Activated T-cell treated with anti-CD3 and anti-CD28 coated beads, Interleukin-2, amount 50 U/mL, for 72 hours (primary cell): ENCODE measurements at places on chromosomes 11 and 22. TPM values are rescaled to one million over a fixed set of nuclear protein-coding genes. Genes with fewer than 3 reads are reported as not detected.

DNA sequence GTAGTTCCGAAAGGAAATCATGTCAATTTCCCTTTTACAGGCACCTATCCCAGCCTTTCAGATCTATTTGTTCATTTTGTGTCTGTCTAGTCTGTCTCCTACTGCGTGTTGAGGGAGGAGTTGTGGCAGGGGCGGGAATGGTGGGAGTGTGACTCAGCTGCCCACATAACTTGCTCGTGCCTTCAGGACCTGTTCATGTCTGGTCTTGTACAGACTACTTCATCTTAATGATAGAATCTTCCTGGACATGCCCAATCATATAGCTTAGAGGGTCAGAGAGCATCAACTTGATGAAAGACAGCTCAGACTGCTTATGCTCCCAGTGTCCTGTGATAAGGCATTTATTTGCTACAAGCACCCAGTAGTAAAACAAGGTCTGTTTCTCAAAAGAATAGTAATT, 61.0 kb upstream of the BIRC3 start:
- no peak for DNase-seq
- no peak overlapping the region for H3K4me3 ChIP-seq
- H3K27me3 ChIP-seq = no peaks in the 10 kb centered on the region
- no peaks in the 10 kb centered on the region for H3K4me1 ChIP-seq
- no peaks in the 10 kb centered on the region for H3K36me3 ChIP-seq

The TALDO1 gene
- total RNA-seq = 152 TPM

GRCh38 chr11:74112877-74113276, 57.9 kb downstream of the C2CD3 start:
- H3K27ac ChIP-seq = no peak overlapping the region
- no peaks in the 10 kb centered on the region for H3K4me1 ChIP-seq
- H3K27me3 ChIP-seq = no peaks in the 10 kb centered on the region
- H3K4me3 ChIP-seq = no peak overlapping the region
- no peak for DNase-seq

GRCh38 chr11:122851366-122851966, 13.2 kb downstream of the CRTAM start:
- H3K36me3 ChIP-seq = no peaks in the 10 kb centered on the region
- peak overlapping the region; percentile 16 for H3K27ac ChIP-seq
- H3K4me3 ChIP-seq = peak overlapping the region; percentile 72
- peaks cover 83% of the 10 kb centered on the region for H3K4me1 ChIP-seq
- H3K27me3 ChIP-seq = no peaks in the 10 kb centered on the region
- no peak for DNase-seq

GRCh38 chr22:21726650-21727049, 8.9 kb downstream of the YPEL1 start:
- no peak overlapping the region for H3K27ac ChIP-seq
- no peaks in the 10 kb centered on the region for H3K36me3 ChIP-seq

DNA sequence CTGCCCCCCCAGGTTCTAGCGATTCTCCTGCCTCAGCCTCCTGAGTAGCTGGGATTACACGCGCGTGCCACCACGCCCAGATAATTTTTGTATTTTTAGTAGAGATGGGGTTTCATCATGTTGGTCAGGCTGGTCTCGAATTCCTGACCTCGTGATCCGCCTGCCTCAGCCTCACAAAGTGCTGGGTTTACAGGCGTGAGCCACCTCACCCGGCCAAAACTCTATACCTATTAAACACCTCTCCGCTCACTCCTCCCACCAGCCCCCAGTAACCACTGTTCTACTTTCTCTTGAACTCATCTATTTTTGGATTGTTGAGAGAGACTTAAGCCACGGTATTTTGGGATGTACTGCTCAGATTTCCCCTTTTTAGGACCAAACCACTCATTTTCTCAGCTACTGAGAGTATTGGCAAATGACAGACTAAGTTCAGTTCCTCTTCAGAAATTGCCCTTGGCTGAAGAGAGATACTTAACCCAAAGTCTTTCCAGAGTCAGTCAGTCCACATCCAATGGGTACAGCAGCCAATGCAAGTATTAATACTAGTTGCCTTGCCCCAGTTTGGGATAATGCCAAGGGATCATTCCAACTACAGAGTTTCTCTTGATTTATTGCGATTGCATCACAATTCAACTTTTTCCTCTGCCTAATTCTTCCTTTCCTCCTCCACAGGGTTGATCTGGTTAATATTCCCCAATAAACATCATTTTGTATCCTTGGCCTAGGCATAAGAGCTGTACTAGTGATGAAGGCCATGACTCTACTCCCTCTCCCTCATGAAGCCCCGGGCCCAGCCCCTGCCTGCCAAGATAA, 36.8 kb upstream of the CSTF3 start:
- no peaks in the 10 kb centered on the region for H3K36me3 ChIP-seq
- H3K4me3 ChIP-seq = no peak overlapping the region
- H3K27ac ChIP-seq = no peak overlapping the region
- H3K27me3 ChIP-seq = no peaks in the 10 kb centered on the region

The HSPB2 gene
- 0.19 TPM for total RNA-seq

DNA sequence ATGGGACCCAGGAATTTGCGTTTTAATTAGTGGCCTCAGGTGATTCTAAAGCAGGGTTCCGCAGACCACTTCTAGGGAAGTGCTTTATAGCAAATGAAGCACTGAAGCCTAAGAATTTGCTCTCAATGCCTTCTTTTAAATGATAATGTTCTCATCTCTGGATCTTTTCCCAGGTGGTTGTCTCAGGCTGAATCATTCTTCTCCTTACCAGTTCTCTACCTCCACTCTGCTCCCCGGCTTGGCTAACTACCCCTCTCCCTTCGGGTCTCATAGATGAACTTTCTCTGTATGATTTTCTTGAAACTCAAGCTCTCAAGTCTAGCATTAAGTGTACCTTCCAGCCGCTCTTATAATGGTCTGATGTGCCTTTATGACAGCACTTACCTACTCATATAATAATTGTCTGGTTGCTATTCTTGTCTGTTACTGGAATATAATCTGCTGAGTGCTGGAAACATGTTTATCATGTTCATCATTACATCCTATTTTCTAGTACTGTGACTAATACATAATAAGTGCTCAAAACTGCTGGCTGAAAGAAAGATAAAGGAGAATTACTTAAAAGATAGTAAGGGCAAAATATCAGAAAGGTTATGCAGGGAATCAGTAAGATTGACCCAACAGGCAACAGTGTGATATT, 195.9 kb upstream of the SESN3 start:
- no peaks in the 10 kb centered on the region for H3K4me1 ChIP-seq
- H3K27me3 ChIP-seq = no peaks in the 10 kb centered on the region
- no peak overlapping the region for H3K4me3 ChIP-seq

The TMPRSS5 gene
- 0.51 TPM for total RNA-seq

The AIFM3 gene
- not detected for total RNA-seq

DNA sequence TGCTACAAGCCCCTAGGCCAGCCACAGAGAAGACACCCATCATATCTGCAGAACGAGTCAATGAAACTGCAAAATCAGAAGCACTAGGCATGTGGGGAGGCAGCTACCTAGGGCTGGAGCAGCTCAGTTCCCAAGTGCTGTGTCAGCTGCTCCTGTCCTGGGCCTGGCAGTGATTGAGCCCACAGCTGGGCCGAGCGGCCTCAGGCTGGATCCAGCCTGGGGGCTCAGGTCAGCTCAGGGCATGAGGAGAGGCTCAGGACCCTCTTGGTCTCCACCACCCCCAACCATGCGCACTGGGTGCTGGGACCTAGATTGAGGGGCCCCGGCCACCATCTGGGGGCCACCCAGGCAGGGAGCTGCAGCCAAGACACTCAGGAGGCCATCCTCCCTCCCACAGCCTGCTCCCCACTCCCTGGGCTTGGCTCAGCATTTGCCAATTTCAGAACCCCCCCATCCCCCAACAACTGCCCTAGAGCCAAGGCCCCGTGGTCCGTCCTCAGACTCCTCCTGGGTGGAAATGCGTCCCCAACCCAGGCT, 2.4 kb upstream of the TNNT3 start:
- peaks cover 18% of the 10 kb centered on the region for H3K4me1 ChIP-seq
- H3K27ac ChIP-seq = no peak overlapping the region
- peaks cover 13% of the 10 kb centered on the region for H3K27me3 ChIP-seq
- no peak for DNase-seq
- no peak overlapping the region for H3K4me3 ChIP-seq
- H3K36me3 ChIP-seq = peaks cover 3% of the 10 kb centered on the region
